Prostate gland (tissue), 2 donors: ENCODE measurements at places on chromosomes 7 and 10. TPM values are rescaled to one million over a fixed set of nuclear protein-coding genes. Genes with fewer than 3 reads are reported as not detected.

DNA sequence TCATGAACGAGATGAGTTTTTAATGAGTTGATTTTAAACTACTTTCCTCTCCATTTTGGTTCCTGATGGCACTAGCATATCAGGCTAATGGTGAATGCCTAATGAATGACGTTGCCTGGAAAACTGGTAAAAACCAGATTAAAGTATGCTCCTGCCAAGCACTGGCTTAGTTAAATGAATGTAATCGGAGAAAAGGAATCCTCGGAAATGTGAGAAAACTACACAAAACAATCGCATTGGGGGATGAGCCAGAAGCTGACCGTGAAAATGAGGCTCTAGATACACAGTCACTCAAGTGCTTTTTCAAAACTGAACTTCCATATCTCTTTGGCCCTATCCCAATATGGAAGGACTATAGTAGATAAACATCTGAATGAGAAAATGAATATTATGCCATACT, 153.8 kb upstream of the COL1A2 start:
- DNase-seq = no peak

- no peak for DNase-seq
These were observed 240.2 kb downstream of the ADAM12 start for GRCh38 chr10:126147866-126148587.

DNA sequence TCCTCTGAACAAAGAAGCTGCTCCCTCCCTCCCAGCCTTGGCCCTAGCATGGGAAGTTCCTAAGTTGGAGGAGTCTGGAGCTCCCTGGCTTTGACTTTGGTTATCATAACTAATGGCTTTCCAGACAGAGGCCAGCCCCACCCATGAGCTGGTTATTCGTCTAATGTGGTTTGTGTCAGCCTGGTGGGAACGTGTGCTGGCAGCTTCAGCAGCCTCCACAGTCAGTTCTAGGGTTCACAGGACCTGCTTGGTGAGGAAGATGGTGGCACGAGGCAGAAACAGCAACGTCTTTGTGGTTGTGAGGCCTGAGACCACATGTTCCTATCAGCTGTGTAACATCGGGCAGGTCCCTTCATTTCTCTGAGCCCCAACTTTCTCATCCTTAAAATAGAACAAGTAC, 103.1 kb downstream of the PAXIP1 start:
- DNase-seq = no peak

DNA sequence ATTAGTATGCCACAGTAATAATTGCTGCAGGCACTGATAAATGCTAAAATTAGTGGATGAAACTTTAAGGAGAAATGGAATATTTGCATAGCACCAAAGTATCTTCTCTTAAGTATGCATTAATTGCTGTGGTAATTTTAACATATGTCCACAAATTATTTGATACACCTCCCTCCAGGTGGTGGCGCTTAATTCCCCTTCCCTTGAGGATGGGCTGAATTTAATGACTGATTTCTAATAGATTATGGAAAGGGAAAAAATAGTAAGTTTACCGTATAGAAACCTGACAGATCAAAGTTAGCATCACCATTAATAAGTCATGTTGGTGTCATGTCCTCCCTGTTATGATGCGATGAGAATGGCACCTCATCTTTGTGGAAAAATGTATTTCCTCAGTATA, 519.2 kb downstream of the TFEC start:
- no peak for DNase-seq

DNA sequence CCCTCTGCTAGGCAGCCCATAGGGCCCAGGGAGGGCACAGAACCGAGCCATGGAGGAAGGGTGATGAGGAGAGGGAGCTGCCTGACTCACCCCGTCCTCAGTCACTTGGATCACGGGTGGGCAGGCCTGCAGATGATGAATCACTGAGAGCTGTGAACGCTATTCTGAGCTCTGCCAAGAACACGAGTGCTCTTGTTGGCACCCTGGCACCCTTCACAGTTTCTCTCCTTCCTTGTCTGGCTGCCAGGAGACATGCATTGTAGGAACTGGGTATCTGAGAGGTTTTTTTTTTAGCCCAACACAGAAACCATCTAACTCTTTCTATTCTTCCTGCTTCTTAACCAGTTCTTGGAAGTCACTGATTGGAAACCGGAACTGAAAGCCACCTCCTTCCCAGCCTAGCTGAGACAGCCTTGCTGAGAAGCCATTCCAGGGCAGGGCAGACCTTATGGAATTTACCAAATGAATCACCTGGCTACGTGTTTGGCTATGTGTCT, 82.1 kb downstream of the SLC37A3 start:
- peak; percentile 76 for DNase-seq

GRCh38 chr10:76403912-76404311, 972.5 kb downstream of the LRMDA start:
- DNase-seq = no peak

DNA sequence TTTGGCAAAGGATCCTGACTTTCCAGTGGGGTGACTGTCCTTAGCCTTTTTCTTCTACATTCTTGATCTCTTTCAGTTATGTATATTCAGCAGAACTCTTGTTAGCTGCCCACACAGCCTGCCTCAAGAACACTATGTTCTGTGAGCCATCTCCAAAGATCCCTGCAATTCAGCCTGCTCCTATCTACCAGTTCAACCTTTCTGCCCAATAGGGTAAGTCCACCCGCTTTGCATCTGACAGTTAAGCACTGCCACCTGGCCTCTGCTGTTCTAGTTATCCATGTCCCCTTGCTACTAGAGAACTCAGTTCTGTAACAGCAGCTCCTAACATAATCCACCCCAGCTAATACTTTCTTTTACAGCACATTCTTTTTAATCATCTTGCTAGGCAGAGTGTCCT, 13.5 kb downstream of the OR9A2 start:
- no peak for DNase-seq

DNA sequence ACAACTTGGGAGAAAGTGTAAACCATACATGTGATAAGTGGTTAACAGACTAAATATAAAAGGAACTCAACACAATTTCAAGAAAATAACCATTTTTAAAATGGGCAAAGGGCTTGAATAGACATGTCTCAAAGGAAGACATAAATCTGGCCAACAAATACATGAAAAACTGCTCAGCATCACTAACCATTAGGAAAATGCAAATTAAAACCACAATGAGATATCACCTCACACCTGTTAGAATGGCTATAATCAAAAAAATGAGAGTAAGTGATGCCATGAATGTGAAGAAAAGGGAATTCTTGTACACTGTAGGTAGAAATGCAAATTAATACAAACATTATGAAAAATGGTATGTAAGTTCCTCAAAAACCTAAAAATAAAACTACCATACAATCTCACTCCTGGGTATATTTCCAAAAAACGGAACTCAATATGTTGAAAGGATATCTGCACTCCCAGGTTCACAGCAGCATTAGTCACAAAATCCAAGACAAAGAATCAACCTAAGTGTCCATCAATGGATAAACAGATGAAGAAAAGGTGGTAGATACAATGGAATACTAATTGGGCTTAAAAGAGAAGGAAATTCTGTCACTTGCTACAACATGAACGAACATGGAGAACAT, 5.6 kb downstream of the SNX13 start:
- no peak for DNase-seq

DNA sequence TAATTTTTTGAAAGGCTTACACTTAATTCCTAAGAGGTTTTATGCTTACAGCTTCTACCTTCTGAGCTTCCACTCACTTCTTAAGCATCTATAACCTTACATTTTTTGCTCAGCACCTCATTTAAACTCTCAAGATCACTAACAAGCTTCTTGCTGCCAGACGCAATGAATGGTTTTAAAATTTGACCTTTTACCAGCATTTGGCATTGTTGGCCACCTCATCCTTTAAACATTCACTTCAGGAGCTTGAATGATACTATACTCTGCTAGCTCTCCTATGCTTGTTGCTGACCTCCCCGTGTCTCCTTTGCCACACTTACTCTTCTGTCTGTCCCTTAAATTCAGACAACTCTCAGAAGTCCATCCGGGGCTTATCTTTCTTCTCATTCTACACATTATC, 37.7 kb upstream of the ODAD2 start:
- DNase-seq = no peak

GRCh38 chr7:41755096-41755495, 52.2 kb upstream of the INHBA start:
- no peak for DNase-seq

DNA sequence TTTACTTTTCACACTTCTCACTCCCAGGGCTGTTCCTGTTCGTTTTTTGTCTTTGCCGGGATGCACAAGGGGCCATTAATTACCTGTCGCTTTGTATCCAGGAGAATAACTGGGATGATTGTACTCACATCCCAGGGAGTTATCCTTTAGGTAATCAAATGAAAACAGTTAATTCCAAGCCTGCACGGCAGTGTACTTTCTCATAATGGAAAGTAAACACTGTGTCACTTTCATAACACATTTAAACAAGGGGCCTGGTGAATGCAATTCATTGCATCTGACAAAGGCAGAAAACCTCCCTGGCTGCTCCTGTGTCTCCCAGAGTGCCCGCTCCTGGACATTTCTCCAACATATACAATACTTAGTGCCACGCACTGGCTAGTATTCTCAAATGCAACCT, 138.7 kb upstream of the CELF2 start:
- DNase-seq = no peak

DNA sequence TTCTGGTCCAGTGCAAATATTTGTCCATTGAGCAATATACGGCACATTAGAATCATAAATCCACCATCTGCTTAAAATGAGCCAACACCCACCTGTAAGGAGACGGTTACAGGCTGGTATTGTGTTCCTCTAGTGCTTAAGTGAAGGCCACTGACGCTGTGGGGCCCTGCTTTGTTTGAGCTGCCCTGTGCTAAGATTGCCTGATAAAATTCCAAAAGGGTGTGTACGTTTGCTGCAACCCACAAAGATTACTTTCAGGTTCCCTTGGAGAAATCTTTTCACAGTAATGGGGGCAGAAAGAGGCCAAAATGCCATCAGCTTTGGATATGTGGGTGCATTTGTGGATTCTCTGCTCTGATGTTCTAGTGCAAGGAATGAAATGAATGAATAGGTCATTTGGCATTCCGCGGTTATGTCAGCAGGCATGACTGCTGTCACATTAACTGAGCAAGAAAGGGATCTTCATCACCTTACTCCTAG, 34.4 kb downstream of the AGR3 start:
- peak; percentile 76 for DNase-seq

- DNase-seq = peak; percentile 15
These were observed 2.2 kb downstream of the TRIM56 start for GRCh38 chr7:101087334-101088068.

DNA sequence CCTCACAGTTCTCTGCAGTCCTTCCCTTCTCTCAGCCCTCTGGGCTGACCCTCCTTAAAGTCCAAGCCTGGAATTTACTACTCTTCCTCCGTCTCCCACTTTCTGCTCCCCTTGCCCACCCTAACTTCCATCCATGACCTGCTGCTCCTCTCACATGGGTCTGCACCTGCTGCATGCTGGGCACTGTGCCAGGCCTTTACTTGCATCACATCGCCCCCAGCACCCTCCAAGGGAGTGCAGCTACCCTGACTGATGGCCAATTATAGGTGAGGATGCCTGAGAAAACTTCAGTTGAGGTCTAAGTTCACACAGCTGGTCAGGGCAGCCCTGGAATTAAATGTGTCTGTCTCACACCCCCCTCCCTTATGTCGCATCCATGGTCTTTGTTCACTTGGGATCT, 53.6 kb upstream of the ZPBP start:
- no peak for DNase-seq

- DNase-seq = no peak
These were observed 94.9 kb upstream of the ZNF438 start for GRCh38 chr10:31126593-31126992.

- no peak for DNase-seq
These were observed 50.5 kb upstream of the ZNF438 start for GRCh38 chr10:31081937-31082840.

DNA sequence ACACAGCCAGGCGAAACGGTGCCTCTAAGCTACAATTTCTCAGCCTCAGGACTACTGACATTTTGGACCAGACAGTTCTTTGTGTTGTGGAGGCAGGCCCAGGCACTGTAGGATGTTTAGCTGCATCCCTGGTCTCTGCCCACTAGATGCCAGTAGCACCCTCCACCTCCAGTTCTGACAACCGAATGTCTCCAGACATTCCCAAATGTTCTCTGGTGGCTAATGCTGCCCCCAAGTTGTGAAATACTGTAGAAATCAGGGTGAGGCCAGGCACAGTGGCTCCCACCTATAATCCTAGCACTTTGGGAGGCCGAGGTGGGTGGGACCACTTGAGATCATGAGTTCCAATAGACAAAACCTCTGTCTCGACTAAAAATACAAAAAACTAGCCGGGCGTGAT, 18.2 kb downstream of the HNRNPF start:
- DNase-seq = no peak

GRCh38 chr7:41053820-41054219, 649.1 kb downstream of the INHBA start:
- no peak for DNase-seq

DNA sequence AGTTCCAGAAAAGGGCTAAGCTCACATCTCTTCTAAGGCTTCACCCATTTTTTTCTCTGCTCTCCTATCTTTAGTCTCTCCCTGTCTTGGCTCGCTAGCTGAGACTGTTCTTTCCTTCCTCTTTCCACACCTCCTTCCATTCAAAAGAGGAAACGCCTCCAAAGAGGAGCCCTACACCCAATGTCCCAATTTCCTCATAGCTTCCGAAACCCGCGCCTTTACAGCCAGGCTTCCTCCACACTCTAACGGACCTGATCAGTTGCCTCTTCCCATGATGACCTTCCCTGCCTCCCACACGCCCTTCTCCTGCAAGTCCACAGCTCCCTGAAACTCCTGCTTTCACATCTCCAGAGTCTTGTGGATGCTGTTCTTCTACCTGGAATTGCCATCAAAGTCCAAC, 71.7 kb downstream of the COBL start:
- no peak for DNase-seq

GRCh38 chr10:78771260-78771659, 297.5 kb upstream of the ZMIZ1 start:
- no peak for DNase-seq

- DNase-seq = no peak
These were observed 1.0 kb upstream of the TMEM184A start for GRCh38 chr7:1557006-1557405.

Gene IFIT3
- 6.4 TPM for total RNA-seq

Gene GAD2
- total RNA-seq = 3.9 TPM

Gene CYREN
- 44.5 TPM for total RNA-seq

Gene DKK1
- total RNA-seq = 10.2 TPM

Gene FEZF1
- not detected for total RNA-seq

Gene TWIST1
- total RNA-seq = 1.6 TPM

Gene OR2A12
- total RNA-seq = not detected

Gene GNGT1
- total RNA-seq = not detected

Gene OR2A7
- 10.7 TPM for total RNA-seq

Gene CYP3A5
- total RNA-seq = 80.5 TPM
